Upper lobe of left lung (tissue), 6 donors: ENCODE measurements at places on chromosomes 5 and 9. TPM values are rescaled to one million over a fixed set of nuclear protein-coding genes. Genes with fewer than 3 reads are reported as not detected.

TGFBI gene
- total RNA-seq = 96.0 TPM

DPP7 gene
- total RNA-seq = 283 TPM

TRPM6 gene
- 1.5 TPM for total RNA-seq

BARX1 gene
- total RNA-seq = not detected

EPB41L4A gene
- total RNA-seq = 34.4 TPM

MRPS30 gene
- total RNA-seq = 37.8 TPM

CDH10 gene
- 0.49 TPM for total RNA-seq

IL9 gene
- not detected for total RNA-seq

TMEM232 gene
- total RNA-seq = 8.7 TPM

PCA3 gene
- total RNA-seq = 0.17 TPM

MAST4 gene
- total RNA-seq = 62.4 TPM

CARD6 gene
- 14.7 TPM for total RNA-seq

NADK2 gene
- 23.1 TPM for total RNA-seq

MYOZ3 gene
- 0.61 TPM for total RNA-seq

RNF183 gene
- not detected for total RNA-seq

SPACA9 gene
- 7.7 TPM for total RNA-seq

FOXD4L5 gene
- not detected for total RNA-seq

LMX1B gene
- total RNA-seq = 0.14 TPM

GDF9 gene
- 0.23 TPM for total RNA-seq

IRX2 gene
- 53.2 TPM for total RNA-seq

AP3S1 gene
- 66.9 TPM for total RNA-seq

MELK gene
- 0.55 TPM for total RNA-seq

ANKRD18A gene
- total RNA-seq = 0.67 TPM

FSD1L gene
- total RNA-seq = 4.1 TPM

MAMDC4 gene
- total RNA-seq = 18.9 TPM

LIFR gene
- total RNA-seq = 89.8 TPM

MYORG gene
- total RNA-seq = 11.3 TPM

GBGT1 gene
- total RNA-seq = 35.5 TPM

SPATA31A1 gene
- total RNA-seq = not detected

ANP32B gene
- 104 TPM for total RNA-seq

RNF208 gene
- total RNA-seq = 6.3 TPM

GPR151 gene
- not detected for total RNA-seq

CERCAM gene
- 9.2 TPM for total RNA-seq

ANKRD20A1 gene
- total RNA-seq = 6.7 TPM

ACOT12 gene
- total RNA-seq = not detected

CAAP1 gene
- total RNA-seq = 15.8 TPM

MARCOL gene
- total RNA-seq = not detected

GCNT4 gene
- 3.0 TPM for total RNA-seq

PCDHA8 gene
- total RNA-seq = 1.4 TPM

ENTR1 gene
- 128 TPM for total RNA-seq

IFNA2 gene
- total RNA-seq = not detected

PPP3R2 gene
- total RNA-seq = not detected

CKMT2 gene
- not detected for total RNA-seq

CCL27 gene
- 32.5 TPM for total RNA-seq
